Skeletal muscle cell (primary cell): ENCODE measurements at places on chromosomes 5 and 9.

DNA sequence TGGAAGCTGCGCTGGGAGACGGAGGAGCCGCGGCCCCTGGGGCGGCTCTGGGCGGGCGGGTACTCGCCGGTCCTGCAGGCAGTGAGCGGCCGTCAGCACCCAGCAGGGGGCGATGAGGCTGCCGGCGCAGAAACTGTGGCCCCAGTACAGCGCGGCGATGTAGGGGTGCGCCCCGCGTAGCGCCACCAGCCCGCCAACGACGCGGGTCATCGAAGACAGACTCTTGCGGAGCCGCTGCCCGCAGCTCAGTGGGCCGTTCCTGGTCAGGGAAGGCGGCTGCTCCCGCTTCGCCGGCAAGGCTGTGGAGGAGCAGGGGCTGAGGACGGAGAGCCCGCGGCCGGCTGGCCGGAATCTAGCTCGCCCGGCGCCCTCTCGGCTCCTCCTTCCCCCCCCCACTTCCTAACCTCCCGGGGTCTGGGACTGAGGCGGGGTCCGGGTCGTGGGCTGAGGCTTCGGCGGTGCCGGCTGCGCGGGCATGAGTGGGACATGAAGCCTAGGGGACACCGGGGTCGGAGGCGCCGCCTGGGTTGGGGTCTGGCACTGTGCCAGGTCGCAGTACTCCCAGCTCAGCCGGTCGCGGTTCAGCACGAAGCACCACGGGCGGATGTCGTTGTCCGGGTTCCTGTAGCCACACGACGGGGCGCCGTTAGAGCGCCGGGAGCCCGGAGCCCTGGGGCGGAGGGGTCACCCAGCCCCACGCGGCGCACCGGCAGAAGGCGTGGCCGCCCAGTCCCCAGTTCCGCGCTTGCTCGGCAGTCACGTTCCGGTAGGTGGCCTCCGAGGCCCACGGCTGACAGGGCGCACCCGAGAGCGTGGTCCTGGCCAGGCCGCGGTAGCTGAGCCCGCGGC, 3.6 kb upstream of the PFN3 start:
- DNase-seq: no peak

DNA sequence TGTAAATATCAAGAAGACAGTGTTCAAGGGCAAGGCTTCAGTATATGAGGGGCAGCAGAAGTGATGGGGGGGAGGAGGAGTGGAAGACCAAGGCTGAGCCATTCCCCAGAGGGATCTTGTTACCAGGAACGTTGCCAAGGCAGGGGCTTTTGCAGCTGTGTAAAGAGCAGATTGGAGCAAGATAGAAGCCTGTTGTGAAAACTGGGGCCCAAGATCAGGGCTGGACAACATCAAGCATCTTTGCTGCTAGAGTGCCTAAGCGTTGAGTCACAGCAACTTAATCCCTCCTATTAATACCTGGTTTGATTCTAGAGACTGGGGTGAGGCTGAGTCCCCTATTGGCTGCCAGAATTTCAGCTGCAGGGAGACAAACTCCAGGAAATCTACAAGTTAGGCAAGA, 18.4 kb upstream of the ERCC6L2 start:
- DNase-seq: peak; percentile 96

DNA sequence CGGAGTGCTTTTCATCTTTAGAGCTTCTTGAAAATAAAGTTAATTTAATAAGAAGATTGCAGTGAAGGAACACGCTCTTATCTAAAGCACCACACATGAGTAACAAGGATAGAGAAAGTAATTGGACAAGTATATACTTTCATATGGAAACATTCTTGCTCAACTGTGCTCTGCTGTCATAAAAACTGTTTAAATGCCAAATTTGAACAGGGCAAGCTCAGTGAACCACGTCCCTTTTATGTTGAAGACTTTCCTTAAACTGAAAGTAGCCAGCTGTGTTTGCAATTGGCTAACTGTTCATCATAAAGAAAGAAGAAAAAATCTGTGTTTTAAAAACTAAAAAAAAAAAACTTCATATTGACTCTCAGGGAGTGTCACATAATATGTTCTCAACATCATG, 1610.7 kb upstream of the C9orf72 start:
- no peak for DNase-seq

GRCh38 chr9:37410969-37411785, 11.3 kb upstream of the GRHPR start:
- DNase-seq: no peak

- no peak for DNase-seq
Measured at GRCh38 chr5:92119110-92119509, 736.0 kb upstream of the ARRDC3 start.

GRCh38 chr5:10768328-10768899, 7.4 kb upstream of the DAP start:
- DNase-seq: no peak
